ENCODE measurements at places on chromosomes 11 and 22.
A peak's percentile ranks its signal among the peaks of the same experiment; 100 is the strongest.

DNA sequence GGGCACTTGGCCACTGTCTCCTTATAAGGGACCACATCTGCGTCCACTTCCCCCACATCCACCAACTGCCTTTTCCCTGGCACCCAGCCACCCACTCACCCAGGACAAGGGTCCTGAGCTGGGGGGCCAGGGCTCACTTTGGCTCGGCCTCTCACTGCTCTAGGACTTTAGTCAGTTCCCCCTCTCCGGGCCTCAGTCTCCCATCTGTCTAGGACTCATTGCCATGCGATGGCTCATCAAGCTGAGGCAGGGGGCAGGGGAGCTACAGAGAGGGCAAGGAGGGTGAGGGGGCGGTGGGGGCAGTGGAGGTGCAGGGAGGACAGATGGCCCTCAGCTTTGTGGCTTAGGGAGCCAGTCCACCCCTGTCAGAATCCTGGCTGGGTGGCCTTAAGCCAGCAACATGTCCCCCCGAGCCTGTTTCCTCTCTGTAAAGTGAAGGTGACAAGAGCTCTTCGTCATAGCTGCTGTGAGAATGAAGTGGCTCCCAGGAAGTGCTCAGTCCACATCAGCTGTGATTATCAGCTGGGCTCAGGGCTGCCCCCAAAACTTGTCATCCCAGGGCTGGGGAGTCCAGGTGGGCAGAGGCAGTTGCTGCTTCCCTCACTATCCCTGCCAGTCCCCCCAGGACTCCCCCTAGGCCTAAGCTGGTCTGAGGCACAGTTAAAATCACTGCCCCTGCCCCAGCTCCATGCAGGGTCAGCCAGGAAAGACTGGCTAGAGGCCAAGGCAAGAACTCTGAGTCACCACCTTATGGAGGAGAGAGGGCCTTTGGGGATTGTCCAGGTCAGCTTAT, 14.9 kb downstream of the RAC2 start:
- DNase-seq: no peak

GRCh38 chr11:11501546-11502262, 120.1 kb downstream of the GALNT18 start:
- DNase-seq: no peak

DNA sequence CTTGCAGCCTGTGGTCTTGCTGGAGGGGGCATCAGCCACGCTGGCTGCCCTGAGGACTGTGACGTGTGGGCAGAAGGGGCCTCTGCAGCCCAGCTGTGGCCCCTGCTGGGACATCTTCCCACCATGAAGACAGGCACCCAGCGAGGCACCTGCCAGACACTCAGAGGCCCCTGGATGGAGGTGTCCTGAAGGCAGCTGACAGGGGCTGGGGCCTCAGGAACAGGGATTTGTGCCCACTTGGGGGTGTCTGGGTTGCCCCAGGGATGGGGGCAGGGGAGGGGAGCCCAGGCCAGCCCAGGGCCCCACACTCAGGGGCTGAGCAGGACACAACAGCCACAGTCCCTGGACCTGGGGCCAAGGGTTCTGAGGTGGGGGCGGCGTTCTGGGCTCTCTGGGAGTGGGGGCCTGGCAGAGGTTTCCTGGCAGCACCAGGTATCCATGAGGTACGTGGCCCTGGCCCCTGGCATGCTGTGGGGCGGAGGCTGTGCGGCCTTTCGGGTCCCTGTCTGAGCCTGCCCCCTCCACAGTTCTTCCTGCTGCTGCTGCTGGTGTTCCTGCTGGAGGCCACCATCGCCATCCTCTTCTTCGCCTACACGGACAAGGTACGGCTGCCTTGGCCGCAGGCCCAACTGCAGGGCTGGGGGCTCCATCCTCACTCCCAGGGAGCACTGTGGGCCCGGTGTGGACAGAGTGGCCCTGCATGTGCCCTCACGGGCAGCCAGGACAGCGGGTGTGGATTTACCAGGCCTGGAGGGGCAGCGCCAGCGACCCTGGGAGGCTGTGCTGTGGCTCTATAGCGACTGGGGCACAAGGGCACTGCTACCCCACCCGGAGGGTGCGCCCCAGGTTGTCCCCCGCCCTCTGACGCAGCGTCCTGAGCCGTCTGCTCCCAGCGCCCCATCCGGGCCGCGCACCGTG, 21.5 kb downstream of the TSPAN4 start:
- no peak for DNase-seq

- DNase-seq: no peak
These were observed 1047.1 kb upstream of the CCDC90B start for GRCh38 chr11:84333221-84333620.

DNA sequence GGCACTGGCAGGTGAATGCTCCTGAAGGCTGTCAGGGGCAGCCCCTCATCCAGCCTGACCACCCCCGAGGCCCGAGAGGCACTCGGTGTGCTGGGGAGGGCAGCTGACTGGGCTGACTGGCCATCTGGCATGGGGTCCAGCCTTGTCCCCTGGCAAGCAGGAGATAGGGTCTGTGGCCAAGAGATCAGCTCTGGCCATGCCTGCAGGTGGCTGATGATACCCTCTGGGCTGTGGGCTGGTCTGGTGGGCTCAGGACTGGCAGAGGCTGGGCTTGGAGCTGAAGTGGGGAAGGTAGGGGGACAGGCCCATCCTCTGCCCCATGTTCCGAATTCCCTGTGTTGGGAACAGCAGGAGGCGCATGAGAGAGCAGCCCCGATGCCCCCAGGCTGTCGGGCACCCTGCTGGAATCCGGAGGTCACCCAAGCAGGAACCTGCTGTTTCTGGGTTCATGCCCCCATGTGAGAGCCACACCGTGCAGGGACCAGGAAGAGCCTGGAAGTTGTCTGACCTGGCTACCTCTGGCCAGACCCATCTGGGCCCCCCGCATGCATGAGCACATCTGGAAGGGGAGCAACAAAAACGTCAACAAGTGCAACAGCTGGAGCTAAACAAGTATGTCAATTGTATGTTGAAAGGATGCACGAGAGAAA, 527.0 kb downstream of the TBC1D22A start:
- no peak for DNase-seq

- DNase-seq: no peak
These were observed 1.4 kb upstream of the C22orf39 start for GRCh38 chr22:19448739-19449421.

DNA sequence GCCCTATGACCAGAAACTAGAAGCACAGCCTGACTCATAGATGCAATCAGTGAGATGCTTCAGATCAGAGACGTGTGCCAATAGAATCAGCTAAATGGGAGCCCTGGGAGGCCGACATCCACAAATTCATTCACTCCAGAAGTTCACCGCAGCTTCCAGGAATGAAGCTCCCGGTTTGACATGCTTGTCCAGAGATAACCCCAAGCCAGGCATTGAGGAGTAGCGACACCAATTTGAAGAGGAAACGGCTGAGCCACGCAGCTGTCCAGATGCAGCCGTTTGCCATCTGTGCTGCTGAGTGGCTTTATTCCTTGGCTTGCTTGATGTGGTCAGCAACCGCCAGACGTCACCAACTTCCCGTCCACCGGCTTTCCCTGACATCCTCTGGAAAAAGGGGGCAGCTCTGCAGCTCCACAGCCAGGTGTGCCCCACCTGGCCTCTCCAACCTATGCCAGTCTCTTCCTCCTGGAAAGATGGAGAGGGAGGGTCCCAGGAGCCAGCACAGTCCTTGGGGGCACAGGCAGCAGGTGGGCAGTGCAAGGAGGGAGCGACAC, 123.9 kb upstream of the OPCML start:
- DNase-seq: no peak

DNA sequence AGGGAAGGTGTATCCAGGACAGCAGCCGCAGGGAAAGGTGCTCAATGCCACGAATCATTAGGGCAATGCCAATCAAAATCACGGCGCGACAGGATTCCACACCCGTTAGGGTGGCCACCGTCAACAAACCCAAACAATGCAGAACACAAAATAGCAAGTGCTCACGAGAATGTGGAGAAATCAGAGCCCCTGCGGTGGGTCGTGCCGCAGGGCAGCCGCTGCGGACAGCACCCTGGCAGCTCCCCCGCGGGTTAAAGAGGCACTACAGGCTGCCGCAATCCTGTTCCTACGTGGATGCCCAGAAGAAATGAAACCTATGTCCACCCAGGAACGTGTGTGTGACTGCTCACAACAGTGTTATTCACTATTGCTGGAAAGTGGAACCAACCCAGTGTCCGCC, 17.1 kb upstream of the TH start:
- no peak for DNase-seq

DNA sequence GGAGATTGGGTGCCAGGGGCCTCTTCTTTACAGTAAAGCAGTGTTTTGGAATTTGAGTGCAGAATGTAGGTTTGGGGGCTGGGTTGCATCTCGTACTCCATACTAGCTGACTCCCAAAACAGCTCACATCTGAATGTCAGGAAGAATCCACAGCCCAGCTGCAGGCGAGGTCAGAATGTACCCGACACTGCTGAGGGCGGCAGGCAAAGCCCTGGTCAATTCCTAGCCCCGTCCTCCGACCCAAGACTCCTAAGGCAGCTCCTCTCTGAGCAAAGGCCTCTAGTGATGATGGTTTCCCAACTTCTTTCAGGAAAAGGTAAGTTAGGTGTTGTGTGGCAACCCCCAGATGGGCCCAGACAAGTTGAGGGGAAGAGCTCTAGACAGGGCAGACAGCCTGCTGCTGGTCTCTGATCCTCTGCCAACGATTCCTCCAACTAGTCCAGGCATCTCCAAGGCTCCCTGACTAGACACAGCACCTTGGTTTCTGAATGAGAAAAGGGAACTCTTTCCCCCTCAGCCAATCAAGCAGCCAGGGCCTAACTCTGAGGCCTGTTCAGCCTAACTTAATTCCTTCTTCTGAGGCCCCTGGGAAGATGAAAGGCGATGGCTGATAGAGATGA, 8.6 kb downstream of the LARGE2 start:
- no peak for DNase-seq

- DNase-seq: no peak
These were observed 375.9 kb downstream of the GUCY1A2 start for GRCh38 chr11:106642331-106642730.

DNA sequence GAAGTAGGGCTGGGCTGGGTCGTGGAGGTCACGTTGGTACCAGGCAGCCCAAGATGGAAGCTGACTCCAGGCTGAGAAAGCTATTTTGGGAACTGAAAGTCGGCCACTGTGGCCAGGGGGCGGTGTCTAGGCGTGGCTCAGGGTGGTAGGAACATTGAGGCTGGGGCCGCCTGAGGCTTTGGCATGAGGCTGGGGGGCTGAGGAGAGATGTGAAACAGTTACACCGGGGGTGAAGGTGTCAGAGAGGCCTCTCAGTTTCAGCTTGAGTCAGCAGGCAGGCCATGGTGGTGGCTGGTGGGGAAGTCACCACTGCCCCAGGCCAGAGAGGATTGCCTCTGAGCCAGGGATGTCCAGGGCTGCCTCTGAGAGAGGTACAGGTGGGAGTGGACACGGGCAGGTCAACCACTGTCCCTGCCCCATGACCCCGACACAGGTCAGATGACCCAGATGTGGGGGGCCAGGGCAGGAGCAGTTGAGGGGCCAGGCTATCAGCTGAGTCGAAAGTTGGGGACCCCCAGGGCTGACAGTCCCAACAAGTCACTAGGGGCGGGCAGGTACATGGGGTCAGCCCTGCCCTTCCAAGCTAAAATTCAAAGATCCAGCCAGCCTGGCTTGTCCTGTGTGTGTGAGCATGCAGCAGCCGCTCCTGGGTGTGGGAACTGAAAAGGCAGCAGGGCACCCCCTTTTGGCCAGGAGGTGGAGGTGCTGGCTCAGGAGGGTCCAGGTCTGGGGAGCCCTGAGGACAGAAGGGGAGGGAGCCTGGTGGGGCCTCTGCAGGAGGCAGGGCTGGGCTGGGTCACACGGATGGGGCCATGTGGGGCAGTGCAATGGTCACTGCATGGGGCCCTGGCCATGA, 7.2 kb downstream of the KCNK7 start:
- peak; percentile 52 for DNase-seq

- DNase-seq: no peak
These were observed 1.7 kb upstream of the DIXDC1 start for GRCh38 chr11:111935317-111936039.

DNA sequence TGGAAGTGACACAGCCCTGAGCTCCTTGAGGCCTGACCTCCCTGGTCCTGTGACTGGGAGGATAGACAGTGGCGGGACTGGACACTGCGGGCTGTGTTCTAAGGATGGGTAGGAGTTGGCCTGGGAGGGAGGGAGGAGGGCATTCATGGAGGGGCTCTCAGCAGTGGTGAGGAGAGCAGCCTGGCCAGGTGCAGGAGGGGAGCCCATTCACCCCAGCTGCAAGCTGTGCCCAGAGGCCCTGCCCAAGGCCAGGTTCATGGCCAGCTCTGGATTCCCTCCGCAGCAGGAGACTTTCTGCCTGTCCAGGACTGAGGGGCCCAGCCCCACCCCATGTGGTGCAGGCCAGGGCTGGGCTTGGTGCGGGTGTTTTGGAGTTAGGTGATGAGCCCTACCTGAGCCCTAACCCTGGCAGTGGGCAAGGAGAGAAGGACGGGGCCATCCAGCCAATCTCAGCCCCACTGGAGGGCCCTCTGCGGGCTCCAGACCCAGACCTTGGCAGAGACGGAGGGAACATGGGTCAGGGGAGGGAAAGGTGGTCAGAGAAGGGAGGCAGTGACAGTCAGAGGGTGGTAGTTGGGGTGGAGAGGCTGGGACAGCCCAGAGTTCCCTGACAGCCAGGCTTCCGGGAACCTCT, 26.8 kb downstream of the CACNA1I start:
- no peak for DNase-seq
